Eye (tissue), 1 donor: ENCODE measurements at places on chromosomes 7 and 10.

DNA sequence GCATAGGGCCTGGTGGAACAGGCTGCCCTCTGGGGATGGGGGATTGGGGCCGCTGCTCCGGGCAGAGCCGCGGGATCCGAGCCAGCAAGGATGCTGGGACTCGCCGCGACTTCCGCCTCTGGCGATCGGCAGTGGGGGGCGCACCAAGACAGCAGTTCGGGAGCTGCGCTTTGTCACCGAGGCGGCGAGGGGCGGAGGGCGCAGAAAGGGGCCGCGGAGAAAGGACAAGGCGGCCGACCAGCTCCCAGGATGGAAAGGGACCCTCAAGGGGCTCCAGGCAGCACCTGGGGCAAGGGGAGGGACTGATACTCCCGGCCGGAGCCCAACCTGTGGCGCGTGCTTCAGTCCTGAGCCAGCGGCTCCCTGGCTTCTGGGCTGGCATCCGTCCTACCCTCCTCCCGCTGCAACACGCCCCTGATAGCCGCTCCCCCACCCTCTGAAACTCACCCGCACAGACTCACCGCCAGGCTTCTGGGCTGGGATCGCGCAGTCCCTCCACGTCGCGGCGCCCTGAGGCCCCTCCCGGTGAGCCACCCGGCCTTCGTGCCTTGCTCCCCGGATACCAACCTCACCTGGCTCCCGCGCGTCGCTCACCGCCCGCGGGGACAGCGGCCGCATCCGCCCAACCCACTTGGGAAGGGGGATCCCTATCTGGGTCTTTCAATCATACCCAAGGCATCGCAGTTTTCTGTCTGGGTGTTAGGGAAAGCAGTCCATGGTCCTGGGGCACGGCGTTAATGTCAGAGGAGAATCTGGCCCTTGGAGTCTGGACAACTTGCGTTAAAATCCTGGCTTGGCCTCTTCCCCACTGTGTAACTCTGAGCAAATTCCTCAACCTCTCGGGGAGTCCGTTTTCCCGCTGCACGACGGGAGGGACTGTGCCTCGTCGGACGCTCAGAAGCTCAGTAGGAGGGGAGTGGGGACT is 7.0 kb upstream of the EVX1 start:
- peak; percentile 89 for DNase-seq

DNA sequence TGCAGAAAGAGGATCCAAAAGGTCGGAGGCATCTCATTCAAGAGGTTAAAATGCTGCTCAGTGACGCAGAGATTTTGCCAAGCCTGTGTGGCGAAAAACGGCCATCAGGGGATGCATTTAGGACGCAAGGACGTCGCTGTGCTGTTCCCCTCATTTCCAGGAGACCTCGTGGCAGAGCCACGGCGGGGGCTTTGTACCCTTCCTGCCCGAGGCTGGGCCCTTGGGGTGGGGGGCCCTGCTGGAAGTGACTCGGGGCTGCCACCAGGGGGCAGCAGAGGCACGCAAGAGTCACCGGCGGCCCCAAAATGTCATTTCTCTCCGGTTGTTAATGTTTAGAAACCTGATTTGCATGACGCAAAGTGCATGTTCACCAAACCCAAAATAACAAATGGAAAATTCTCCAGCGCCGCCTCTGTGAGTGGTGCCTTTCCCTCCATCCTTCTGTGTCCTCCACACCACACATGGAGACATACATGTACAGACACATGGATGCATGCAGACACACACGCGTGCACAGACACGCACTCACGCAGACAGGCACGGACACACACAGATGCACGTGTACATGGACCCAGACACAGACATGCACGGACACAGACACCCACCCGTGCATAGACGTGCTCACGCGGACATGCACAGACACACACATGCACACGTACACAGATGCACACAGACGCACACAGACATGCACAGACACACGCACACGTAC is 51.0 kb upstream of the NKX6-2 start:
- DNase-seq = peak; percentile 76

- no peak for DNase-seq
These were observed 120.2 kb downstream of the STRA8 start for GRCh38 chr7:135353832-135354231.

GRCh38 chr10:4383651-4384098 is 442.3 kb upstream of the AKR1E2 start:
- DNase-seq = peak; percentile 29

- DNase-seq = no peak
These were observed 16.9 kb downstream of the SHH start for GRCh38 chr7:155795401-155795800.

DNA sequence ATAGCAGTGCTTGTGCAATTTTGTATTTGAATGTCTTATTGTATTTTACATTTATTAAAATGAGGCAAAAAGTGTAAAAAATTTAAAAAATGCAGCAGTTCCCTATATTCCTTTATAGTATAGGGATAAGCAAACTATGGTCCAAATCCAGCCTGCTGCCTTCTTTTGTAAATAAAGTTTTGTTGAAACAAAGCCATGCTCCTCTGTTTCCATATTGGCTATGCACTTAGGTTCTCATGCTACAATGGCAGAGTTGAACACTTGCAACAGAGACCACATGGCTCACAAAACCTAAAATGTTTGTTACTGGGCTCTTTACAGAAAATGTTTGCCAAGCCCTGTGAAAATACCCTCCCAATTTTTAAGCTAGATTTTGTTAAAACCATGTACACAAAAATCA is 50.1 kb downstream of the ARHGAP12 start:
- DNase-seq = no peak

DNA sequence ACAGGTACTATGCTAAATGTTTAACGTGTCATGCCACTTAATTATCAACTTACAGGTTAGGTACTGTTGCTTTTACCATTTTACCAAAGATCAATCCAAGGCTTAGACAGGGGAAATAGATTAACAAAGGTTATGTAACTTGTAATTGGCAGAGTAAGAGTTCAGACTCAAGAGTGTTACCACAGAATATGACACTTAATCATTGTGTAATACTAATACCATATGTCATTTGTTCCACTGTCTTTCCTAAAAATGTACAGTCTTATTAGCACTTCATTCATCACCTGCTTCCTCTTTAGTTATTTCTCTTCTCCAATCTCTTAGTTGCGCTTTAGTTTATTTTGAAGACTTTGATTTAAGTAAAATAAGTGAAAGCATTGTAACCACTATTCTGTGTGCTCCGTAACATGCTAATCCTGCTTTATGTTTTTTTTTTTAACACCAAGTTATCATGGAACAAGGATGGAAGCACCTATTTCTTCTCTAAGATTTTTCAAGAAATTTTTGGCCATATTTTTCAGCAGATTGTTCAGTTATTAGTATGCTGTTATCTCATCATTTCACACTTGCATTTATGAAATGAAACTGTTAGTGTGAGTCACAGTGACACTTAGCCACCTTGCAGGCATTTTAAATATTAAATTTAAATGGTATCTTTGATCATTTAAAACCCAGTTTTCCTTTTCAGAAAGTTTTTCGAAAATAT is 197.3 kb downstream of the PHF14 start:
- DNase-seq = no peak

- peak; percentile 0 for DNase-seq
These were observed 266.3 kb downstream of the PPP1R3A start for GRCh38 chr7:113652501-113652900.

DNA sequence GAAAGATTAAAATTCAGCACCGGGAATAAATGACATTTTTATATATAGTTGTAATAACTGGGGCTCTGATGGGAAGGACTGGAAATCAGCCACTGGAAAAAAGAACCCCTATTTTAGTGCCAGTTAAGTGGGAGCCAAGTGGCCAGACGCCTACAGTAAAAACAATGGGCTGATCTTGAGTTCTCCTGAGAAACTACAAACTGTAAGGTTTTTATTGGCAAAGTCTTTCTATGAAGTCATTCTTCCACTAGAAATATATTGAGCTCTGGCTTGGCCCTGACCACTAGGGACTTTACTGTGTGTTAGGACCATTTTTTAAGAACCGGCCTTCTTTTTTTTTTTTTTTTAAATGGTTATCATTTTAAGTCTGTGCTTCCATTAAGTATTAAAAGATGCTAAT is 79.6 kb downstream of the ZNF22 start:
- DNase-seq = no peak

GRCh38 chr10:67789769-67790168 is 48.2 kb downstream of the DNAJC12 start:
- no peak for DNase-seq

DNA sequence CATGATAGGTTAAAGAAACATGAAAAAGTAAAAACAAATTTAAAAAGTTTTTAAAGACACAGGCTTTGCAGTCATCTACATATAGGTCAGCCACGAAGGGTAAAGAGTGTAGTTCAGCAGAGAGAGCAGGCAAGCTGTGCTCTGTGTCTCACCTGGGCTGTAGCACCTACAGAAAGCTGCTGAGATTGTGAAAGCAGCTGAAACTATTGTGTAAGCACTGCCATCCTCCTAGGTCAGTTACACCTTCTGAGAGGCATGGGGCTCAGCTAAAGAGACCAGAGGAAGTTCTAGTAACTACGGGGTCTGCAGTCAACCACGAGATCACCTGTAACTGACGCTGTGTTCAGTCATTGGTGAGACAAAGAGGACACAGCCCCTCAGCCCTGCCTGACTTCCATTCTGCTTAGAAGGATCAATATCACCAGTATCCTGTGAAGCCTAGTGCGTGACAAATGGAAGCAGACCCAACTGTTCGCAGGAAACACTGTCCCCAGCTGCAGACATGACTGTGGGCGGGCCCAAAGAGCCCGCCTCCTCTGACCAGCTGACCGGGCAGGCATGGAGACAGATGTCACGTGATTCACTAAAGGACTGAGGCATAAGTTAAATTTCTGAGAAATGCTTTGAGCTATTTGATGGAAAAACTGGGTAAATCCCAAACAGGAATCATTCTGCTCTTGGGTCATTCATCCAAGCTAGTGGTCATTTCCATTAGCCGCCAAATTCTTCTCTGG is 87.9 kb downstream of the EBF3 start:
- no peak for DNase-seq

DNA sequence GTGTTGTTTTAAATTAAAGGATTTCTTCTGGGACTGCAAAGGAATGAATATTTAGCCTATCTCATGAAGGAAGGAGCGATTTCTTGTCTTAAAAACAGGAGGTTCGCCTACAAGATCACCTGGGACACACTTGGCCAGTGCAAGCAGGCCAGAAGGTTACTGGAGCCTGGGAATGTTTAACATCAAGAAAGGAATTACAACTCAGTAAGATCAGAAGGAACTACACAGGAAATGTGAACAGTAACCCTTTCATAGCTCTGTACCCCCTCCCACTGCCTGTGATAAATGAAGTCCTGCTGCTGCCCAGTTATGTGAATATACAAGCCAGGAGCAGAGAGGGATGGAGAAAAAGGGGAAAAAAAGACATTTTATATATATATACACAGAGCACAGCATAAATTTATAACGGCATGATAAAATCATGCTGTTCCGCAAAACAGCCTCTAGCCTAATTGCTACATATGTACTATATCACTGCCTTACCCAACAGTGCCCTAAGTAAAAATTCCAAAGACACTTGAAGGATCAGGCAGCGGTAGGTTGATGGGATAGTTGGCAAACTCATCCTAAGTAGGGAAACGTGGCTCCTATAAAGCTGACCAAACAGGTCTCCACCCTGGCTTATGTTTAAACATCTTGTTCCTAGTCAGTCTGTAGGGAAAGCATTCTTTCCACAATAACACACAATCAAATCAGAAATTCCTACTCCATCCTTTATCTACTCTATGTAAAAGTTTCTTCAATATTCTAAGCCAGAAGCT is 63.8 kb downstream of the ZNF438 start:
- peak; percentile 18 for DNase-seq
